ENCODE measurements at places on chromosomes 6 and 20. TPM values are rescaled to one million over a fixed set of nuclear protein-coding genes. Genes with fewer than 3 reads are reported as not detected.

Gene RIOK1
- 17.8 TPM for total RNA-seq

Gene EYA4
- total RNA-seq = 36.8 TPM

Gene SLC22A16
- not detected for total RNA-seq

Gene COL20A1
- 0.18 TPM for total RNA-seq

Gene FKBP1C
- 1.1 TPM for total RNA-seq

Gene CD24
- total RNA-seq = 1.5 TPM

GRCh38 chr20:55514531-55514930, 490.8 kb downstream of the CBLN4 start:
- no peak for DNase-seq
- no peak overlapping the region for H3K4me3 ChIP-seq
- no peak overlapping the region for H3K27ac ChIP-seq

DNA sequence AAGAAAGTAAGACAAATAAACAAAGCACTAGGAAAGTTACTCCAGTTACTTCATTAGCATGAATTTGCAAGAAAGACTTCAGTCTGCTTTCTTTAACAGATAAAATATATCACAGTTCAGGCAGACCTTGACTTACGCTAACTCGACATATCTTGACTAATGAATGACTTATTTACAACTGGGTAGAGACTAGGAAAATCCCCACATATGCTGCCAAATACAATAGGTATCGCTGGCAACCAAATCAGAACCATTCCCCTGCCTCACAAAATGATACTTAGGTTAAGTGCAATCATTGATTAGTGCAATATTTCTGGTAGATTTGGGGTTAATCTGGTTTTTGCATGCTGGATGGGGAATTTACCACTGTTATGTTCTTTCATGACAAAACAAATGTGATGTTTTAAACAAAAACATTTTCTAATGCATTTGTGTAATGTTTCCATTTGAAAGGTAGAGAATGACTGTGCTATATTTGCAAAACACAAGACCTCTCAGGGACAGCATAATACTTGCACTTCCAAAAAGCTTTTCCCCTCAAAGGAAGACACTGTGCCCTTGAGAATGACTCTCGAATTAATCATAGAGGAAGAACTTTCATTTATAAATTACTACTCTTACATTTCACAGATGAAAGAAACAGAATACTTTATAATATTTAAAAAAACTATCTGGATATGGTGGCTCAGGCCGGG, 101.6 kb downstream of the PRKN start:
- H3K36me3 ChIP-seq = no peaks in the 10 kb centered on the region
- no peaks in the 10 kb centered on the region for H3K27me3 ChIP-seq
- no peaks in the 10 kb centered on the region for H3K4me1 ChIP-seq
- DNase-seq = no peak
- no peak overlapping the region for H3K27ac ChIP-seq

DNA sequence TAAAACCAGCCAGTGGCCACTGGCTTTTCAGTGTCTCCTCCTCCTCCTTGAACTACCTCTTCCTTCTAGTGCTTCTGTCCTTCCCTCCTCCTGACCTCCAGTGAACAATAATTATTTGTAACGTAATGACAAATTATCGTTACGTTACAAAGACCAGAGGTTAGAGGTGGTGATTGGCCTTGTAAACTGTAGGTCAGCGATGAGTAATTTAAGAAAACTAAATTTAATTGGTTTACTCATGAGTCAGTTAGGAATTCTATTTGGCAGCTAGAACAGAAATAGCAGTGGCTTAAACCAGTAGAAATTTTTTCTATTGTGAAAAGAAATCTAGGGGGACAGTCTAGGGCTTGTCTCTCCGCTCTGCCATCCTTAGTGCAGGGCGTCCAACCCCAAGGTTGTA, 38.8 kb downstream of the PPARD start:
- no peaks in the 10 kb centered on the region for H3K4me1 ChIP-seq
- no peak overlapping the region for H3K27ac ChIP-seq
- H3K36me3 ChIP-seq = 0 out of 2 replicates have a peak, but pooled peaks cover 3% of the 10 kb centered on the region

- no peak overlapping the region for H3K27ac ChIP-seq
- DNase-seq = no peak
- no peaks in the 10 kb centered on the region for H3K36me3 ChIP-seq
- H3K27me3 ChIP-seq = no peaks in the 10 kb centered on the region
- H3K4me1 ChIP-seq = no peaks in the 10 kb centered on the region
- no peak overlapping the region for H3K4me3 ChIP-seq
Measured at GRCh38 chr6:74611220-74611619, 594.6 kb downstream of the COL12A1 start.

GRCh38 chr6:126439040-126439439, 99.1 kb downstream of the CENPW start:
- H3K36me3 ChIP-seq = no peaks in the 10 kb centered on the region
- no peak overlapping the region for H3K4me3 ChIP-seq
- no peaks in the 10 kb centered on the region for H3K4me1 ChIP-seq
- no peak overlapping the region for H3K27ac ChIP-seq
- no peak for DNase-seq

GRCh38 chr20:62982124-62983075, 24.4 kb downstream of the BHLHE23 start:
- H3K36me3 ChIP-seq = no peaks in the 10 kb centered on the region
- H3K27ac ChIP-seq = no peak overlapping the region
- H3K27me3 ChIP-seq = peaks cover 48% of the 10 kb centered on the region
- no peak for DNase-seq
- no peak overlapping the region for H3K4me3 ChIP-seq

GRCh38 chr6:66238851-66239250, 531.8 kb upstream of the EYS start:
- H3K4me3 ChIP-seq = no peak overlapping the region
- no peaks in the 10 kb centered on the region for H3K4me1 ChIP-seq
- no peak for DNase-seq
- no peak overlapping the region for H3K27ac ChIP-seq

DNA sequence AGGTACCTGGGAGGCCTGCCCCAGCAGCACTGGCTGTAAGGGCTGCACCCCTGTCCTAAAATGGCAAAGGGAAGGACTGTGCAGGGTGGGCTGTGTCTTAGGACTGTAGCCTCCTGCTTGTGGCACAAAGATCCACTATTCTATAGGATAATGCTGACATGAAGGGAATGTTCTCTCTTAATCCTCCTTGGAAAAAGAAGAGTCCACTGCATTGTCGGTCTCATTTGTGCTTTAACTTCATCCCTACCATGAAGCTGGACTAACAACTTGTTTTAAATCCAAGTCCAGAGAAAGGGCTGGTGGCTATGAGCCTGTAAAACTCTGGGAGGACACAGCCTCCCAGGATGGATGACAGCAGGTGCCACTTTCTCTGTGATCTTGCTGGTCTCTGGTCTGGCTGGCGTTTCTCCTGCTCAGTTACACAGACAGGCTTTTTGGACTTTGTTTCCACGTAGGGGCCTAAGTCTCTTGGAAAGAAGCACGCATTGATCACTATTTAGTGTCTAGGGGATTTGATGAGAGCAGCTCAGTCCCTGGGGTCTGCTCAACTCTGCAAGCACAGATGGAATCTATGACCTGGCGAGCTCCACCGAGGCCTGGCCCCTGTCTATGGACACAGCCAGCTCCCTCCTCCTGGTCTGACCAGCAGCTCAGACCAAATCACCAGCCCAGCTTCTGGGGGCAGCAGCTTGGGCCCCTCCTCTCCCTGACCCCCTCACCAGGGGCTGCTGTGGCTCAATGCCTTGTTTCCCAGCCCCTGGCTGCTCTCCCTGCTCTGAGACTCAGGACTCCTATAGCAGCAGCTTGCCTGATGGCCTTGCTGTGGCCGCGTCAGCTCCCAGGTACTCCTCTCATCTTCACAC, 4.8 kb downstream of the CST3 start:
- no peaks in the 10 kb centered on the region for H3K4me1 ChIP-seq
- DNase-seq = peak; percentile 48
- no peaks in the 10 kb centered on the region for H3K27me3 ChIP-seq
- H3K36me3 ChIP-seq = no peaks in the 10 kb centered on the region

GRCh38 chr6:30331981-30332380, 5.3 kb downstream of the TRIM39 start:
- H3K36me3 ChIP-seq = peaks cover 5% of the 10 kb centered on the region
- no peaks in the 10 kb centered on the region for H3K27me3 ChIP-seq
- H3K4me3 ChIP-seq = no peak overlapping the region
- no peaks in the 10 kb centered on the region for H3K4me1 ChIP-seq
- H3K27ac ChIP-seq = no peak overlapping the region

DNA sequence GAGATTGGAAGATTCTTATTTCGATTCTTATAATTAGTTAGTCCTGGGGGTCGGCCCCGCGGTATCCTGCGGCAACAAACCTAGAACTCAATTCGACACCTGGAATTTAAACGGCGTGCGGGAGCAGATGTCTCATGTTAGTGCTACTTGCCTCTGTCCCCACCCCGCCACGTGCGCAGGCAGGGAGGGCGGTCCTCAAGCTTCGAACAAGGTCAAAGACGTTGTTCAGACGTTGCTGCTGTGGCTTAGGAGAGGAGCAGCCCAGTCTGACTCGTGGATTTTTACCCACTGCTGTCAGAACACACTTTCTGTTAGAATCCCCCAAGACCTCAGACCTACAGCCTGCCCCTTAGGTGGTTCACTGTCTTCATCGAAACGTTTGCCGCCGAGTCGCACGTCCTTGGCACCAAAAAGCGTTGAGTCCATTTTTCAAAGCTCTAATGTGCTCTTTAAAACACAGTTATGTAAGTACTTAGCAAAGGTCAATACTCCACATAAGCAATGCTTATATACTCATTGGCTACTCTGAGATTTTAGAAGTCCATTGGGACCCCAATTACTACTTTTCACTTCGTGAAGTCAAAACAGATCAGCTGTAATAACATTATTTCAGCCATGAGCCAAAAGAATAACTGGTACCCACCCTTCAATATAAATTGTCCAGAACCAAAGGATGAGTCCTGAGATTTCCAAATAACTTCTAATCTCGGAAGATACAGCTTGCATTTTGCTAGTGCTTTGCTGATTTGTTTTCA, 2.7 kb upstream of the C6orf62 start:
- peak overlapping the region; percentile 84 for H3K4me3 ChIP-seq
- H3K36me3 ChIP-seq = 0 out of 2 replicates have a peak, but pooled peaks cover 3% of the 10 kb centered on the region
- H3K27ac ChIP-seq = peak overlapping the region; percentile 96

DNA sequence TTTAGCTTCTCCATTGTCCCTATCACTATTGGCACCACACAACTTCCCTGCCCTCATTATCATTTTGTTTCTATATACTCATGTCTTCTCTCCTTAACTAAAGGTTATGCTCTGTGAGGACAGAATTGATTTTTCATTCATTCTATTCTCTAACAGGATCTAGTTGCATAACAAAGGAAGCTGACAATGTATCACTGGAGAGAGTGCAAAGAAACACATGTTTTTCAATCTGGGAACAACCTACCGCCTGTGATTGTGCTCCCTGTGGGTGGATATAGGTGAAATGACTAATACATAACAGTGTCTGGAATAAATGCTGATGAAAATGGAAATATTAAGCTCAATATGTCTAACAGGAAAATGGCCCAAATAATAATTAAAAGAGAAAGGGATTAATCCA, 56.6 kb downstream of the COL12A1 start:
- peaks cover 37% of the 10 kb centered on the region for H3K36me3 ChIP-seq
- H3K27me3 ChIP-seq = no peaks in the 10 kb centered on the region
- H3K4me3 ChIP-seq = no peak overlapping the region
- DNase-seq = no peak

DNA sequence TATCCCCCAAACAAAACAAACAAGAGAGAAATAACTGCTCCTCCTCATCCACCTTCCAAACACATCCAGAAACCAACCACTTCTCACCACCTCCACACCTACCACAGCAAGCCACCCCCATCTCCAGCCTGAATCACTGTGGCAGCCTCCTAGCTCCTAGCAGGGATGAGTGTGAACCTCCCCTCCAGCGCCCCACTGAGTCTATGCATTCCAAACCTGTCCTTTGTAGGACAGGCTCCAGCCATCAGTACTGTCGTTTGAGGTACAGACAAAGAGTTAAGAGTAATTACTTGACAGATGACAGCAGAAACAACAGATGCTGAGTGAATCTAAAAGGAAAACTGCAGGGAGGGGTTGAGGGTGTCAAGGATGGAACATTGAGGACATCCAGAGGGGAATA, 2.4 kb downstream of the METTL24 start:
- DNase-seq = no peak
- no peaks in the 10 kb centered on the region for H3K36me3 ChIP-seq
- no peaks in the 10 kb centered on the region for H3K4me1 ChIP-seq
- no peaks in the 10 kb centered on the region for H3K27me3 ChIP-seq
- H3K27ac ChIP-seq = no peak overlapping the region
- no peak overlapping the region for H3K4me3 ChIP-seq

DNA sequence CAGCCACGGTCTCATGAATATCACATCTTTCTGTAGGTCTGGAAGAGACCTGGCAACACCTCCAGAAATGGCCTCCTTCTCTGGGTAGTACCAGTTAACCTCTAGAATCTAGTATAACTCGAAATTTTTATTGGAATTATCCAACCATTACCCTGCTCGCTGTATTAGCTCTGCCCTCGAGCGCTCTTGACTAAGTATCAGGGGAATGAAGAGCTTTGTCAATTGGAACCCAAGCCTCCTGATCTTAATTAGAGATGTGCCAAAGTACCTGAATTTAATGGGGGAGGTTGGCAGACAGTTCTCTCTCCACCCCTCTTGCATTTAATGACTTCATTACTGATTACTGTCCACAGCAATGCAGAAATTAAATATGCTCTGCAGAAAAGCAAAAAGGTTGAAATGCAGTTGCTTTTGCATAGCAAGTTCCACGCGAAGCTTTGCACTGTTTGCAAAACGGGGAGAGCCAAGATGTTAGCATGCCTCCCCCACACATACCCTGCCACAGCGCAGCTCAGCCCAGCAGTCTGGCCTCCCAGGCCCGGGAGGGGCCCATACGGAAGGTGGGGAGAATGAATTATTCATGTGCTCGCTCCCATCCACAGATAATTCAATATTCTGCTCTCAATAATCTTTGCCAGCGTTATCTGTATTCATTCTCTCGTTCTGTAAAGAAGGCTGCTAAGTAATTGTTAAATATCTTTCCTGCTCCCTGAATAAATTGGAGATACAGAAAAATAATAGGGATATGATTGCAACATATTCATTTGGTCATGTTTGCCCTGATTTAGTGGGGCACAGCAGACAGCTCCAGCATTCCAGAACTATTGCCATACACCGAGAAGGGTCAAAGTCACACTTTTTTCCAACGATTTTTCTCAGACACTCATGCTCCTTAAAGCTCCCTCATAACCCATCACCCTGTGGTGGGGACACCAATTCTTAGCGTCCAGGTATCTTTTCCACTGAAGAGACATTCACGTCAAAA, 305.8 kb downstream of the CDH26 start:
- no peak for DNase-seq
- H3K36me3 ChIP-seq = no peaks in the 10 kb centered on the region
- H3K4me1 ChIP-seq = no peaks in the 10 kb centered on the region
- H3K4me3 ChIP-seq = no peak overlapping the region
- H3K27ac ChIP-seq = no peak overlapping the region
- H3K27me3 ChIP-seq = peaks cover 16% of the 10 kb centered on the region

DNA sequence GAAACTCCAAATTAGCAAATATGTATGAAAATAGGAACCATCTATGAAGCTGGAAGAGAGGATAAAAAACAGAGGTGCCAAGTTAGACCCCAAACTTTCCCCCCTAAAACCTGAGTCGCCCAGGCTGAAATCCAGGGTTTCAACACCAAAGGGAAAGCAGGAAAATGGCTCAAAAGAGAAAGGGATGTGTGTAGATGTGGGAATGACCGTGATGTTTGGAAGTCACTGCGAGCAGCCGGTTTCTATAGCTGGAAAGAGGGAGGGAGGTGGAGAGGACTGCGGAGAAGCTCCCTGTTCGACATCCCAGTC, 4.5 kb downstream of the RING1 start:
- DNase-seq = no peak
- H3K27me3 ChIP-seq = no peaks in the 10 kb centered on the region
- no peak overlapping the region for H3K27ac ChIP-seq
- H3K4me1 ChIP-seq = peaks cover 8% of the 10 kb centered on the region
- peak overlapping the region; percentile 56 for H3K4me3 ChIP-seq

GRCh38 chr20:24773751-24774201, 175.3 kb upstream of the CST7 start:
- no peaks in the 10 kb centered on the region for H3K27me3 ChIP-seq
- peak; percentile 53 for DNase-seq
- peak overlapping the region; percentile 55 for H3K27ac ChIP-seq
- no peak overlapping the region for H3K4me3 ChIP-seq
